ENCODE measurements at places on chromosomes 5 and 9.

- DNase-seq: no peak
Observed at GRCh38 chr5:135986891-135987401, 32.2 kb upstream of the LECT2 start.

- no peak for DNase-seq
Observed at GRCh38 chr5:53362521-53362941, 117.9 kb upstream of the FST start.

DNA sequence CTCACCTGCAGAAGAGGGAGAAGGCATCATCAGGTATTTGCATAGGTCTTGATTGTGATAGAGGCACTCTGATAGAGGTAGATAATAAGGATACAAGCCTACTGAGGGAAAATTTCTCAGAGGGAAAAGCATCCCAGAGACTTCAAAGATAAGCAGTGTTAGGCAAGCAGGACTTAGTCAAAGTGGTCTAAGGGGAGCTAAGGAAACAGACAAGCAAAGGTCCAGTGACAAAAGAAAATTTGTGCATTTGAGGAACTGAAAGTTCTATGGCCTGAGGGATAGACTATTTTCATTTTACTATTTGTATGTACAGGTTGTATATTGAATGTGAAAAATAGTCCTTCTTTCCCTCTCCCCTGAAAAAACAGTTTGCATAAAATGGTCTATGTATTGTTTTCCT lies 27.4 kb downstream of the OXCT1 start:
- DNase-seq: no peak

DNA sequence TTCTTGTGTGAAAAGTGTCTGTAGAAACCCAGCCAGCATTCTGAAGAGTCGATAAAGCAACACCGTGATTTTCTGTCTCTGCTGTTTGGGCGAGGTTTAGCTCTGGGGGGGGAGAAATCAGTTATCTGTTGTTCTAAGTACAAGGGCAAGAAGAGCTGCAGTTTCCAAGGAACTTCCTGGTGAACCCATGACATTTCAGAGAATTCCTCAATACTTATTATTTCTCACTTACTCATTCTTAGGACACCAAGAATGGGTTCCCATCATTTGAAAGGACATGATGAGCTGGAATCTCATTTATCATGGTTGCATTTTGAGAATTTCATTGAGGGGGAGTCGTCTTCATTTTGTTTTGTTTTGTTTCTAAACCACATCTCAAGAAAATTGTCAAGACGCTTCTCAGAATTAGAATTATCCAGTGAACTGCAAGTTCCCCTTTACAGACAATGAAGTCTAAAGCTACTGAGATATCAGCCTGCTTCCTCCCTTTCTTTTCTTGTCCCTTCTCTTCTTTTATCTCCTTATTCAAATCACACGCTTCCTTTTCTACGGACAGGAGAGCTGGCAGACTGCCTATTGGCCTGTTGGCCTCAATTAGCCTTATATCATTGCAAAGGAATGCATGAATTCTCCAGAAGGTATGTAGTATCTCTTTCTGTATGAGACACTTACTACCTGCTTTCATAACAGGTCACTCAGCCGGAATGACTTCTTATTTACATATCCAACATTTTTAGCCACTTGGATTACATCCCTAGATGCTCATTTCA lies 53.7 kb downstream of the ZNF462 start:
- peak; percentile 20 for DNase-seq

DNA sequence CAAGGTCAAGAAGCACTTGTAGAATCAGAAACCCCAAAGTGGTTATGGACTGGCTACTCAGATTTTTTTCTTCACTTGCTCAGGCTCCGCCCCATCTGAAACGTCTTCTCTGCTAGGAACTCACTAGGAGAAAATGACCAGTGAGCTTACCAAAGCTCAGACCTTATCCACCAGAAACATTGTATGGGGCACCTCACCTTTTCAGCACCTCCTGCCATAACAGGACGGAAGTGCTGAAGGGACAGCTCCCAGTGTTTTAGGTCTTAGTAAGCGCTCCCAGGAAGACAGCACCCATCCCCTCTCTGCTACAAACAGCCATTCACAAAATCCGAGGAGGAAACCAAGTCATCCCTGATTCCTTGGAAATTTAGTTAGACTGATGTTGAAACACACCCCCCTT lies 1.2 kb upstream of the GABRA1 start:
- no peak for DNase-seq

- DNase-seq: no peak
Observed at GRCh38 chr9:14766299-14766698, 43.8 kb upstream of the CER1 start.

- DNase-seq: no peak
Observed at GRCh38 chr9:91116211-91116610, 245.5 kb downstream of the AUH start.

GRCh38 chr5:62132276-62132675 lies 173.7 kb upstream of the KIF2A start:
- DNase-seq: no peak

DNA sequence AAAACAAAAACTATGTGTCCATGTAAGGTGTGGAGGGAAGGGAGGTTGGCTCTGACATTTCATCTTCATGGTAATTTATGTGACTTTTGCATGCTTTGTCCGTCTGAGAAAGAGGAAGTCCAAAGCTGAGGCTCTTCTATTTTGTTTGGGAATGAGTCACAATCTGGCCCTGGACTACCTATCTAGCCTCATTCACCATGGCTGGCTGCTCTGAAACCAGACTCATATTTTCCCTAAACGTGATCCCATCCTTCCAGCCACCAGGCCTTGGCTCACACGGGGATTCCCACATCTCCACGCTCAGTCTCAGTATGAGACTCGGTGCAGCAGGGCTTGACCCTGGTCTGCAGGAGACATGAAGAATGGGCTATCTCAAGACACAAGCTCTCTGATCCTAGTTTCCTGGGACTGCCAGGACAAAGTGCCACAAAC lies 672.8 kb downstream of the ACTL7B start:
- DNase-seq: no peak

DNA sequence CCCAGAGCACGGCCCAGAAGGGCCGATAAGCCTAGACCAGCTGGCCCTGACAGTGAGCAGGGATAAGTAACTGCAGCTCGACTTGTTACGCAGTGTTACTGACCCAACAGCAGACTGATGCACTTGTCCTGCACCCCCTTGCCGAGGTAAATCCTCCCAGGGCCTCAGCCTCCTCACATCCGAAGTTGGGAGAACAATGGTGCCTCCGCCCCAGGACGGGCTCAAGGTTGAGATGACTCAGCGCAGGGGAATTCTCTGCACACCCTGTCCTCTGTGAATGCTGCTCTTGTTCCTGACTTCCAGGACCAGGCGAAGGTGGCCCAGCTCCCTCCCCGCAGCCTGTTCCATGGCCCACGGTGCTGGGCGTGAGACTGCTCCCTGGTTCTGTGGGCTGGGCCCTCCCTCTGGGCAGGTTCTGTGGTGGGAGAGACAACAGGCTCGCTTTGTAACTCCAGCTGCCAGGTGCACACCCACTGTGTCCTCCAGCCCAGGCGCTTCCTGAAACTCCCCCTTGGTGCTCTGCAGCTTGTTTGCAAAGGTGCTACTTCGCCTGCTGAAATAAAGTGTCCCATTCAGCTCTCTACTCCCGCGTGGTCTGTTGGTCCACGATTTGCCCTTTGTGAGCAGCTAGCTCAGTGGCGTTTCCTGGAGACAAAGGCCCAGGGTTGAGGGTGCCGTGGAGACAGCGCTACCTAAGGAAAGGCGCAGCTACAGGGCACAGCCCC lies 40.1 kb upstream of the SLC6A19 start:
- no peak for DNase-seq

DNA sequence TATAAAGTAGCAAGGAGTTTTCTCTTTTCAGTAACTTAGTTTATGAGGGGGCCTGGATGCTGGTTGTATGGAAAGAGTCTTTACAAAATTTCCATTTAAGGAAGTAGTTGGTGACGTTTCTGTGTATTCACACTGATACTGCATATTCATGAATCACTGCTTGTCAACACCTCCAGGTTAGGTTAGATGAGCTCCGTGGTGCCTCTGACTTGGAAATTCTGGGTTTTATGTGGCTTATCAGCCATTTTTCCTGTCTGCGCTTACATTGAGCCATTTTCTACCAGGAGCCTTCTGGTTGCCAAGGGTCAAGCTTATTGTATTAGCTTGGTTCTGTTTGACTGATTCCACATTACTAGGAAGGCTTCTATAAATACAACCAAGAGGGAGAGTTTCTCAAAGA lies 128.3 kb downstream of the SLC28A3 start:
- DNase-seq: no peak

GRCh38 chr9:78025186-78025585 lies 6.4 kb downstream of the GNAQ start:
- no peak for DNase-seq

- no peak for DNase-seq
Observed at GRCh38 chr5:77851176-77852067, 75.3 kb upstream of the TBCA start.

DNA sequence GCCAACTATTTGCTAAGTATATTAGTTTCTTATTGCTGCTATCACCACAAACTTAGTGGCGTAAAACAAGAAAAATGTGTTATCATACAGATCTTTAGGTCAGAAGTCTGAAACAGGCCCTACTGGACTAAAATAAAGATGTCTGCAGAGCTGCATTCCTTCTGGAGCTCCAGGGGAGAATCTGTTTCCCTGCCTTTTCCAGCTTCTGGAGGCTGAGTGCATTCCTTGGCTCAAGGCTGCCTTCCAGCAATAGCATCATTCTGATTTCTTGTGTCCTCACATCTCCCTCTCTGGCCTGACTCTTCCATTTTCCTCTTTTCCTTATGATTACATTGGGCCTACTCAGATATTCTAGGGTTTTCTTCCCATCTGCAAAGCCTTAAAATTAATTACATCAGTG lies 15.9 kb downstream of the MAN2A1 start:
- no peak for DNase-seq

- DNase-seq: no peak
Observed at GRCh38 chr9:98256756-98257155, 1.3 kb upstream of the TBC1D2 start.

DNA sequence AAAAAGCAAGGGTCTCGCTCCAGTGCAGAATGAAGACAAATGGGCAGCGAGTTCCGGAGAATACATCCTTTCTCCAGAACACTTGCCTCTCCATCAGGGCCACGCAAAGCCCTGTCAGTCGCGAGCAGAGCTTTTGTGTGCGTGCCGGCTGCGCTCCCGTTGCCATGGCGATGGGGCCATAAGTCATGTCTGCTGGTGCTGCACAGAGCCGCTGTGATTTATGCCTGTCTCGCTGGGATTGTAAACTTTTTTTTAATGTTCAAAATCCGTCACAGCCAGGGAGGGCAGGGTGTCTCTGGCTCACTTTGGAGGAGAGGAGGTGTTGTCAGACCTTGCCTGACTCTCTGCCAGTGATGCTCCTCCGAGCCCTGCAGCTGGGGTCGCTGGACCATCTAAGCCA lies 272.7 kb downstream of the TRIM32 start:
- no peak for DNase-seq

DNA sequence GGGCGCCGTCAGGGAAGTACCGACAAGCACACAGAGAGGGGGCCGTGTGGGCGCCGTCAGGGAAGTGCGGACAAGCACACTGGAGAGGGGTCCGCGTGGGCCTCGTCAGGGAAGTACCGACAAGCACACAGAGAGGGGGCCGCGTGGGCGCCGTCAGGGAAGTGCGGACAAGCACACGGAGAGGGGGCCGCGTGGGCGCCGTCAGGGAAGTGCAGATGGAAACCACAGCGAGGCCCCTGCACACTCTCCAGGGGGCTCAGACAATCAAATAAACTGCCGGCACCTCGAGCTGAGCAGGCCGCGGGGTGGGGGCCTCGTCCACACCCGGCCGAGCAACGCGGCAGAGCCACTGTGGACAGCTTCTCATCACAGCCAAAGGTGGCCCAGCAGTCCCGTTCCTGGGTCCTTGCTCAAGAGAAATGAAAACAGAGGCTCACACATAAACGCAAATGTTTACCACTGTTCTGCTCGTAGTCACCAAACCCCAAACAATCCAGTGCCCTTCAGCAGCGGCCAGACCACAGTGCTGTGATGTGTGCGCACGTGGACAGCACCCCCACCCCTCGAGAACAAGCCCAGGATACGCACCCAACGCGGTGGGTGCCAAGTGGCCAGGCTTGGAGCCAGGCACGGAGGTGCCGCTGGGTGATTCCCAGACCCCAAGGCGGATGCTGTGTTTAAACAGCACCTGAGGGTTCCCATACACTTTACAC lies 24.7 kb downstream of the TPPP start:
- DNase-seq: no peak

DNA sequence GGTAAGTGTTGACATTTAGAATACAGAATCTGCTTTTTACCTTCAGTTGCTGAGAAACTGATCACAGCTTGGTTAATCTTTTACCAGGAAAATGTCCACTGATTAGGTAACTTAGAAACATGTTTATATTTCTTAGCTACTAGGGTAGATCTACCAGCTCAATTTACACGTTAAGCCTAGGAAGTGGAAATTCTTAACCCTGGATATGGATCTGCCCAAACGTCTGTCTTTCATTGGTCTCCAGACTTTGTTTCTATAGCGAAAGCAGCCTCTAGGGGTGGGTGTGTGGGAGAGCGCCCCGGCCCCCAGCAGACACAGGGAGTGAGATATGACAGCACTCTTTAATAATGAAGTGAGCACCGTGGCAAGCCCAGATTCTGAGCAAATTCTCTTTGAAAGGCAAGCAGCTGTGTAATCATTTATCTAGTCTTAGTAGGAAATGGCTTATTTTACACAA lies 141.6 kb upstream of the ZNF608 start:
- no peak for DNase-seq

GRCh38 chr9:69885931-69886330 lies 65.3 kb downstream of the CFAP95 start:
- no peak for DNase-seq

GRCh38 chr5:167008705-167009104 lies 1282.7 kb upstream of the WWC1 start:
- DNase-seq: no peak

GRCh38 chr9:79408200-79408599 lies 163.6 kb upstream of the TLE4 start:
- no peak for DNase-seq

GRCh38 chr5:168480601-168481000 lies 5.7 kb upstream of the RARS1 start:
- no peak for DNase-seq

DNA sequence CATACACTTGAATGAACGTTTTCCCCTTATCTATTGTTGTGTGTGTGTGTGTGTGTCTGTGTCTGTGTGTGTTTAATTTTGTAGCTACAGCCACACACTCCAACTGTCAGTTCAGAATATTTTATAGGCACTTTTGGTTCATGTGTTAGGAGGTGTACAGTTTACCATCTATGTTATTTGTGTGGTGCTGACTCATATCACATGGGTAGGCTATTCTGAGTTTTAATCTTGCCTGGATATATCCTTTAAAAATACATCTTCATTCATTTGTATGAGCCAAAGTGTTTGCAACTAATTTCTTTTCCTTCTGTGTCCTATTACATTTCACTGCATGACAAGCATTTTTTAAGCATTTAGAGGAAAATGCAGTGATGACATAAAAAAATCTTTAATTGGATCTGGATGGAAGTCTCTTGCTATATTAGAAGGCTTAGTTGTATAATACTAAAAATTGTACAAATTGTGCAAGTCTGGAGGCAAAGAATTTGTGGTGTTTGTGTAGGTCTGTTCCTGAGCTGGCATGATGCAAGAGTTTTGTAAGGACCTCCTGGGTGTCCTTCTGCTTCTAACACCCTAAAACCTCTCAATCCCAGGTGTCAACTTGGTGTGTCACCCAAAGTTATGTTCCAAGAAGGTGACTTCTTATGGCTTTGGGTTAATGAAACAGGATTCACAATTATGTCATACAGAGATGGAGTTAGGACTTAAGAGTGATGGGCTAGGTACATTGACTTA lies 52.4 kb upstream of the HMHB1 start:
- no peak for DNase-seq

GRCh38 chr9:14372437-14373335 lies 58.7 kb upstream of the NFIB start:
- DNase-seq: no peak

Data from tibial nerve (tissue), 4 donors.